ENCODE measurements at places on chromosomes 12 and 14.

GRCh38 chr14:34507884-34508283 is 31.6 kb downstream of the EAPP start:
- no peak for DNase-seq

DNA sequence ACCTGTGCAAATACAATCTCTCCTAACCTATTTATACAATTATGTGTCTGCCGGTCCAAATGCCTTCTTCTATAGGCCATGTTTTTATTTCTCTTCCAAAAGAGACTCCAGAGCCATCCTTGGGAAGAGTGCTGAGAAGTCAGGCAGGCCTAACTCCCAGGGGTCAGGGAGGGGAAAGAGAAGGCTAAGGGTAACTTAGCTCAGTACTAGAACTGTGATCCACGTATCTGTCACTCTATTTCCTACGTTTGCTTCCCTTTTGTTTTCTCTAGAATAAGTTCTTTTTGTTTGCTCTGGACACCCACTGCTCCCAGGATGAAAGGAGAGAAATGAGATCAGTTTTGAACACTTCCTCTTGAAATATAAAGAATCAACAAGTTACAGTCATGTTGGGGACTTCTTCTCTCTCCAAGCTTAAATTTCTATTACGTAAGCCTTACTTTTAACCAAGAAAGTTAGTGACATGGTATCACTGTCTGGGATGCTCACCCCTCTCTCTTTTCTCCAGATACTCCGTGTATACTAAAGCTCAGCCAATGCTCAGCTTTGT is 79.2 kb downstream of the DAD1 start:
- DNase-seq = no peak

DNA sequence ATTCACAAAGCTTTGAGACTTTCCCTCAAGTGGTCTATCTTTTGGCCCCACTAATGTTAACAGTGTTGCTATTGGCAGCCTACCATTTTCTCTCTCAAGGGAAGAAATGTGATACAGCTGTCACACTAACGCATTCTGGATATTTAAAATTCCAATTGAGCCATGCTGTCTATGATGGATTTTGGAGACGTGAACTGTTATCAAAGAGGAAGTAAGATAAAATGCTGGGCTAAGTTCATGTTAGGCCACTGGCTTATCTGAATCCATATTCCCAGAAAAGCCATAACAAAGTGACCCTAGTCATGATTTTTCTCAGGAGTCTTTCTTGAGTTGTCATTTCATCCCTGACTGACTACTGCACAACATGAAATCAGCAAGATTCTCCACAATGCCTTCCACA is 200.2 kb downstream of the PHLDA1 start:
- no peak for DNase-seq

- DNase-seq = no peak
Observed at GRCh38 chr12:121325922-121326396, 26.3 kb downstream of the ANAPC5 start.

GRCh38 chr14:95948558-95948981 is 71.9 kb downstream of the TUNAR start:
- DNase-seq = no peak

GRCh38 chr14:89340200-89341181 is 76.5 kb downstream of the FOXN3 start:
- DNase-seq = no peak

DNA sequence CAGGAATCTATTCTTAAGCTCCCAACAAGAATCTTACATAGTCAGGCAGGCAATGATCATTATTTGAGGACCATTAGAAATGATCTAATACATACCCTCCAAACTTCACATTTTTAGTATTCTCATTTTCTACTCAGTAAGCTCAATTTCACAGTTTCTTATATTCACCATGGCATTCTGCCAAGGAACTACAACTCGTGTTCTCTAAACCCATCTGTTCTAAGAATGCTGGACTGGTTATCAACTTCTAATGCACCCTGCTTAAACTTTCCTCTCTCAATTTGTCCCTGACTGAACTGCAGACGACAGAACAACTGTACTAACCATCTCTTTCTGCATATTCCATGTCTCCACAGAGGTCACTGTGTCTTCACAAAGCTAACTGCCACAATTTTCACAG is 58.6 kb downstream of the GXYLT1 start:
- no peak for DNase-seq

DNA sequence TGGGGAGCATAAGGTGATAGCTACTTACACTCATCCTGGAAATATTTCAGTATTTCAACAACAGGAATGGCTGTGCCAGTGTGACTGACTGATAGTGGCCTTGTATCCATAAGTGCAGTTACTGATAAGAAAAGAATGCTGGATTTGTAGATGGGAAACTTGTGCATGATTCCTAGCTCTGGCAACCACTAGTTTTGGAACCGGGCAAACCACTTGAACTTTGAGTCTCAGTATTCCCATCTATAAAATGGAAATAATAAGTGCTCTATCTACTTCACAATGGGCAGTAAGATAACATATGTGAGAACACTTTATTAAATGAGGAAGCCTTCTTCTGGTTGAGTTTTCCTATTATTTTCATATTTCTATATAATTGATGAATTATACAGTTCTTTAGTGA is 77.2 kb downstream of the TPH2 start:
- DNase-seq = no peak

- no peak for DNase-seq
Observed at GRCh38 chr14:62079038-62079437, 316.8 kb downstream of the SNAPC1 start.

GRCh38 chr14:22465201-22465840 is 123.7 kb downstream of the DAD1 start:
- DNase-seq = peak; percentile 67

DNA sequence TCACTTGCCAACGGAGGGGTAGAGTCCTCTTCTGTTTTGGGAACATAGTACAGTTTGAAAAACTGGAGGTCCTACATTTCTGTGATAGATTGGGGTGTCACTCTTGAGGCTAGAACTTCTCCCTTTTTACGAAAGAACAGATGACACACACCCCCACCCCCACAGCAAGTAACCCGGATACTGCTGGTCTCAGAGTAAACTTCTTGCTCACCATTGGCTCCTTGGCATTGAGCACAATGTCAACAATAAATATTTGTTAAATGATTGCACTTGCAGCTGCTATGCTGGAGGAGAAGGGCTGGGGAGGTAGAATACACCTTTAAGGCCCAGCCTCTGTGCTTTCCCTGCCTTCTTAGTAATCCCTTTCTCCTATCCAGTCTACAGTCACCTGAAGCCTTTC is 149.8 kb downstream of the TGFB3 start:
- no peak for DNase-seq

DNA sequence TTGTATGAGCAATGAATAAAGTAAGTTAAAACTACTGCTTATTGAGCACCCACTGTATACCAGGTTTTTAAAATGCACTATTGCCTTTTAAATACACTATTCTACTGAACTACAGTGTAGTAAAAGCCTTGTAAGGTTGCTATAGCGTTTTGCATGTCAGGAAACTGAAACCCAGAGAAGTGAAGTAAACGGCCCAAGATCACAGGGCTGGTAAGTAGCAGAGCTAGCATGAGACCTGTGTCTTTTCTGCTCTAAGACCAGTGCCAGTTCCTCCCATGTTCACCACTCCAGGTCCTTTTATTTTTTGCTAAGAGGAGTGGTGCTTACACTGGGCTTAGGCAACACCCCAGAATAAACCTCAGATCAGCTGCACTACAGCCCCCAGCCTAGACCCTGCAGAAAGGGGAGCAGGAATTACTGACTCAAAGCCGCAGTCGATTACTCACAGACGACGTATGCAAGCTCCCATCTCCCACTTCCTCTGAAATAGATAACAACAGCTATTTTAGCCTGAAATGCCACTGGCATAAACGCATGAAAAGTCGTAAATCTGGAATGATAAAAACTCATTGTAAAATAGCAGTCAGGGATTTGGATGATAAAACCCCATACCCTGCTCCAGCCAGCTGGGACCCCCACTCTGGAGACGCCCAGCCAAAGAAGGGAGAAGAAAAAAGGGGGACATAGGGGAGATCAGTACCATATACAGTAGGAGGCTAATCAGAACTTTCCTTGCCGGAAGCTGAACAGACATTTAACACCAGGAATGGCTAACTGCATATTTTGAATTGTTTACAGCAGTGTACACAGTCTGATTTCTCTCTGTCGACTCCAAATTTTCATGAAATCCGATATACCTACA is 108.3 kb downstream of the NUAK1 start:
- peak; percentile 98 for DNase-seq

- peak; percentile 76 for DNase-seq
Observed at GRCh38 chr12:124919521-124920352, 5.3 kb upstream of the UBC start.

GRCh38 chr12:8081251-8081920 is 688 bp upstream of the NECAP1 start:
- DNase-seq = no peak

GRCh38 chr12:117362391-117362790 is 965 bp upstream of the NOS1 start:
- no peak for DNase-seq

GRCh38 chr12:107650977-107651376 is 34.6 kb upstream of the PWP1 start:
- no peak for DNase-seq

DNA sequence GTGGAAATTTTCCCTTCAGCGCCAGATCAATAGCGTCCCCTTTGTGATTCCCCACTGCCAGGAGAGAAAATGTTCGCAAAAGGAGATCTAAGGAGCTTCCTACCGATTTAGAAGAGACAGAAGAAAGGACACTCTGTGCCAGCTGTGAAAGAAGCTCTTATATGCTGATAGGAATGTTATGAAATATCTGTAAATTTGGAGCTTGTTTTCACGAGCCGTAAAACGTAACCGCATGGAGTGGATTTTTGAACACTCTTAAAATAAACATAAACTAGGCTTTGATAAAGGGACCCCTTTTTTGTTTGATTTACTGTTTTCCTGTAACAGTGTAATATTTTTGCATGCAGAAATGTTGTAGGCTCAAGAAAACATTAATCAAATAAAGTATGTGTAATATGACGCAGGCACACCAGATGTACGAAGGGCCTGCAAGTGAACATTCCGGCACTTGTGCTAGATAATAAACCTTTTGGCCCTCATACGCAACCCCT is 346.8 kb downstream of the ETNK1 start:
- no peak for DNase-seq

- DNase-seq = peak; percentile 33
Observed at GRCh38 chr14:25400607-25401206, 350.8 kb upstream of the STXBP6 start.

- DNase-seq = peak; percentile 20
Observed at GRCh38 chr12:32756476-32757066, 874 bp upstream of the YARS2 start.

GRCh38 chr12:93242154-93242972 is 135.4 kb upstream of the NUDT4 start:
- DNase-seq = no peak

Measured in HT1080 (cell line).